T1000 (cell line): ENCODE measurements at places on chromosomes 11 and 22.

GRCh38 chr22:33599596-33599995 lies 320.7 kb downstream of the LARGE1 start:
- DNase-seq = no peak

GRCh38 chr11:104164028-104164520 lies at the start of gene PDGFD:
TSS of gene PDGFD (minus strand) at chr11:104164147.
- peak; percentile 26 for DNase-seq

DNA sequence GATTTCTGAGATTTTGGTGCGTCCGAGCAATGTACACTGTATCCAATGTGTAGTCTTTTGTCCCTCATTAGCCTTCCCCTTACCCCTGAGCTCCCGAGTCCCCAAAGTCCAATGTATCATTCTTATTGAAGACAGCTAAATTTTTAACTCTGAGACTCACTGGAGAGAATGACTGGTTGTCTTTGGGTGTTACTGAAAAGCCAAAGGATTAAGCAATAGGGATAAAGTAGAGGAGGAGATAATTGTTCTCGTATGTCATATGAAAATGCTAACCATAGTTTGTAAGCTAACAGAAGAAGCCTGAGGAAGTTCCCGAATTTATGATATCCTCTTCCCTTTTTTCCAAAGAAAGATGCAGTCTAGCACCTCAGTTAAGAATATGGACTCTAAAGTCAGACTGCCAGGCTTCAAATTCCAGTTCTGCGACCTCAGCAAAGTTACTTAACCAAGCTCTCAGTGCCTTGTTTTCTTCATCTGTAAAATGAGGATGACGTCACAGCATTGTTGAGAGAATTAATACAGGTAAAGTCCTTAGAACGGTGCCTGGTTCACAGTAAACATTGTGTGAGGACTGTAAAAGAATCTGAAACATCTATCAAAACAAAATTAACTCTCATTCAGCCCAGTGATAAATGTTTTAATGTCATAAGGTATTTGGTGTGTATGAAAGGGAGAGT lies 1.6 kb upstream of the MSANTD2 start:
- DNase-seq = no peak

- DNase-seq = no peak
Measured at GRCh38 chr11:104771763-104772162, 126.5 kb downstream of the CASP12 start.

GRCh38 chr11:12686246-12687060 lies 12.2 kb downstream of the TEAD1 start:
- no peak for DNase-seq

GRCh38 chr11:27471589-27472397 lies 797 bp downstream of the LGR4 start:
- DNase-seq = no peak

DNA sequence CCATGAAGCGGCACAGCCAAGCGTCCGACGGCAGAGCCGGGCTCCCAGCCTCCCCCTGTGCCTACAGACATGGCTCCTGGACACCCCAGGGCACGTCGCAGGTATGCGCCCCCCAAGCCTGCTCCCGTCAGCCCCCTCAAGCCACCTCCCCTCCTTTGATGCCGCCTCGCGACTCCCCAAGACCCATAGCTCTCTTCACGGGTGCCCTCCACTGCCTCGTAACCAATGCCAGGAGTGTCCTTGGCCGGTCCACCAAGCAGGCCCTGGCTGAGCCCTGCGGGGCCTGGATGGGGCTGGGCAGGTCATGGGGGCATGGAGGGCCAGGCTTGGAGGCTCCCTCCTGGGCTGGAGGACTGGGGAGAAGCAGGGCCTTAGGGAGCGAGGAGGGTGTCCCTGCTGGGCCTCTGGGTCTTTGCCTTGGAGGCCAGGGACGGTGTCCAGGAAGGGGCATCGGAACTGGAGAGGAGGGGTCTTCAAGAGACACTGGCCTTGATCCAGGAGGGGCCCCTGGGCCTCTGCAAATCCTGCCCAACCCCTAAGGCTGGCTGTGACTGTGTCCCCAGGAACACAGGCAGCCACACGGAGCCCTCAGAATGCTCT lies 9.2 kb downstream of the ANO9 start:
- DNase-seq = no peak

DNA sequence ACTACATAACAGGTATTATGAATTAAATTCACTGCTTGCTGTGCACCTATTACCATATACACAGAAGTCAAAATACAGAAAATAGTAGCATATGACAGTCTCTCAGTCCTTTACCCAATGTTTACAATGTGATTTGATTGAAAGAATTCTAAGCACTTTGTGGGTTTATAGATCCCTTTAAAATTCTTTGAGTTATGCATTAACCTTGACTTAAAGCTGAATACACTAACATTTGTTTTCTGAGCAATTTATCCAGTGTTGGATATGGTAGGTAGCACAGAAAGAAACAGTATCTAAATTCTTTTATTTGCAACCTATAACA lies 230.8 kb upstream of the DDI1 start:
- no peak for DNase-seq

- no peak for DNase-seq
Measured at GRCh38 chr22:46730568-46731245, 7.3 kb downstream of the CERK start.

DNA sequence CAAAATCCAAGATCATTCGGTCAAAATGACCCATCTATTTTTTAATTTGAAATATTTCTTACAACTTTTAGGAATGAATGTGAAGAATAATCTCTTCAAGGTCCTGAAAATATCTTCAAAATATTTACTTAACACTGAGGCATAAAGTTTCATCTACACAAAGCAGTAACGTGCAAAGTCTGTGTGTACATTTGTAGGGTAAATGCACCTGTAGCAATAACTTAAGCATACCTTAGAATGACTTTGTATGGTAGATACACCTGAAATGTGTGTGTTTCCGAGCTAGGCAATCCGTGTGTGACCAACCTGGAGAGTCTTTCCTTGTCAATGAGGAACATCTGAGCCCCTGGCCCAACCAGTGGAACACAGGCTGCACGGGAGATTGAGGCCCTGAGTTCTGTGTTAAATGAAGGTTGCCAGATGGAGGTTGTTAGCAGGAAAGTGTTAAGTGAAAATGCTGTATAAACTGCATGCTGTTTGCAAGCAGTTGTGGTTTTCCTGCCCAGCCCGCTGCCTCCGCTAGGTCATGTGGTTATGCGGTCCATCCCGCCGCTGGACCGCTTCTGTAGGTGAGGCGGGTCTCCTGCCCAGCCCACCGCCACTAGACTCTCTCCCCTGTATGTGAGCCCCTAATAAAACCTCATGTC lies 7.6 kb upstream of the CTR9 start:
- no peak for DNase-seq

DNA sequence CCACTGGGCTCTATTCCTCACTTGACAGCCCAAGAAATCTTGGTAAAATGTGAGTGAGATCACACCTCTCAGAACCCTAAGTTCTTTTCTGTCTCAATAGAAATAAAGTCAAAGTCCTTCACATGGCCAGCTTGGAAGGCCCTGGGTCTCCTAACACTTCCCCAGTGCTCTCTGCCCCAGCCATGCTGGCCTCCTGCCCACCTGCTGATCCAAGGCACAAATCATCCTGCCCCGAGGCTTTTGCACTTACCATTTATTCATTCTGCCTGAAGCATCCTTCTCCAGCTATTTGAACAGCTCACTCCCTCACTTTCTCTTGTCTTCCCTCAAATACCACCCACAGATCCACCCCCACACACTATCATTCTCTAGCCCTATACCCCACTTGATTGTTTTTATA lies 26.4 kb downstream of the ISX start:
- DNase-seq = no peak

GRCh38 chr11:134466156-134466555 lies 54.1 kb upstream of the B3GAT1 start:
- no peak for DNase-seq

- no peak for DNase-seq
Measured at GRCh38 chr11:34238533-34238932, 119.3 kb downstream of the ABTB2 start.

GRCh38 chr11:23554002-23554401 lies 693.7 kb upstream of the CCDC179 start:
- DNase-seq = no peak

GRCh38 chr11:8531982-8532381 lies 62.0 kb downstream of the STK33 start:
- DNase-seq = no peak

DNA sequence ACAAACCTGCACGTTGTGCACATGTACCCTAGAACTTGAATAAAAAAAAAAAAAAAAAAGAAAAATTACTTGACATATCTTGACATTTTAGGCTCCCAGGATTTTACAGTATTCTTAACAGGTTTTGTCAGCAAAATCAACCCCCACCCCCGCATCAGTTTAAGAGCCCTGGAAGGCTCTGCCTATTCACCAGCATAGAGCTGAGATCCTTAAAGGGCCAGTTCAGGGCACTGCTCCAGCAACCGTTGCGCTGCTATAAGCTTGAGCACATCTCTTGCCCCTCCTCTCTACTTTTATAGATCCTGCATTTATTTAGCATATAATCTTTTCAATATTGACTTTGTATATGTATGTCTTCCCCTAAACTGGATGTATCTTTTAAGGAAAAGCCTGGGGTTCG lies 697 bp upstream of the PAFAH1B2 start:
- no peak for DNase-seq

GRCh38 chr11:47161134-47161854 lies 15.4 kb downstream of the ARFGAP2 start:
- no peak for DNase-seq

DNA sequence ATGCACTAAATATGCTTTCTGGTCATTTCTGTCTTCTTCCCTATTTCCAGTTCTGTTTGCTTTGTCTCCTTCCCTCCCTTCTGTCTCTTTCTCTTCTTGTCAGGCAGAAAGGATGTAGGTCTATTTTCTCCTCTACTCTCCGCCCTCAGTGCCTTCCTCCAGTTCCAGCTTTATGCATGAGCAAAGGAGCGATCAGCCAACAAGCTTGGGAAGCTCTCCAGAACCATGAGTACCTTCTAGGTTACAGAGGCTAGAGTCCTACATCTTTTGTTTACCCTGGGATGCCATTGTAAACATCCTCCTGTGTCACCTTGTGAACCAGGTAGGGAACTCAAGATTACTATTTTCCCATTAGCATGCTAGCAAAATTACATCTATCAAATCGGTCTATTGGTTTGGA lies 7.9 kb upstream of the SPON1 start:
- DNase-seq = no peak

GRCh38 chr11:132137981-132138313 lies 767.5 kb downstream of the NTM start:
- DNase-seq = no peak

DNA sequence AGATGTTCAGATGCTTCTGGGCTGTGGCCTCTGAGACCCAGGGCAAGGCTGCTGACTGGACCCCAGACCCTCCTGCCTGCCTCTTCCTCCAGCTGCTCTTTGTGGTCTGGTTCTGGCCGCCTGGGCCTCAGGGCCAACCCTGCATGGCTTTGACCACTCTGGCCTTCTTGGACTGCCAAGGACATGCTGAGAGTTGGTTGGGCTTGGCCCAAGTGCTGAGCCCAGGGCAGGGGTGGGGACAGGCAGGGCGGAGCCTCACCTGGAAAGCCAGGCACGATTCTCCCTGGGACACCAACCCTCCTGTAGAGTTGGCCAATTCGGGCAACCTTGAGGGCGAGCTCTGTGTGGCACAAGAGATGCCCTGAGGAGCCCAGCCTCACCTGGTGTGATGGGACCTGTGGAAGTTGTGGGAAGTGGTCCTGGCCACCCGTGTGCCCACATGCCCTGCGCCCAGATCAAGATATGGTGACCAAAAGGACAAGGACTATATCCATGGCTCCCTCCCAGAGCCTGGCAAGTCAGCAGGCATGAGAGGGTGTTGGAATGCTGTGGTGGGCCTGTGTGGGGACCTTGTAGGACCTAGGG lies 11.6 kb downstream of the TANGO2 start:
- no peak for DNase-seq

- DNase-seq = no peak
Measured at GRCh38 chr11:134471716-134472455, 59.8 kb upstream of the B3GAT1 start.

DNA sequence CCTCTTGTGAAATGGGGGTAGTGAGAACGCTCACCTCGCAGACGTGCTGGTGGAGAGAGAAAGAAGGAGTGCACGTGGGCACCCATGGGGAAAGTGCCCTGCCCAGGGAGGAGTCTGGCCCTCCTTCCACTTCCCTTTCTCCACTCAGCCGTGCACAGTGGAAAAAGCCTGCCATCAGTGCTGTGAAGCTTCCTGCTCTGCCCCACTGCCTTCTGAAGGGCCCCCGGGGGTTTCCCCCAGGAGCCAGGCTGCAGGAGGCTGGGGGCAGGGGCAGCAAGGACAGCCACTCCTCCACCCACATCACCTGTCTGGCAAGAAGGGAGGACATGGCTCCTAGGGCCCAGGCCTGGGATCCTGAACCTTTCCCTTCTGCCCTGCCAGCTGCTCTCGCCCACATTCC lies 7.6 kb downstream of the TP53I11 start:
- DNase-seq = no peak

DNA sequence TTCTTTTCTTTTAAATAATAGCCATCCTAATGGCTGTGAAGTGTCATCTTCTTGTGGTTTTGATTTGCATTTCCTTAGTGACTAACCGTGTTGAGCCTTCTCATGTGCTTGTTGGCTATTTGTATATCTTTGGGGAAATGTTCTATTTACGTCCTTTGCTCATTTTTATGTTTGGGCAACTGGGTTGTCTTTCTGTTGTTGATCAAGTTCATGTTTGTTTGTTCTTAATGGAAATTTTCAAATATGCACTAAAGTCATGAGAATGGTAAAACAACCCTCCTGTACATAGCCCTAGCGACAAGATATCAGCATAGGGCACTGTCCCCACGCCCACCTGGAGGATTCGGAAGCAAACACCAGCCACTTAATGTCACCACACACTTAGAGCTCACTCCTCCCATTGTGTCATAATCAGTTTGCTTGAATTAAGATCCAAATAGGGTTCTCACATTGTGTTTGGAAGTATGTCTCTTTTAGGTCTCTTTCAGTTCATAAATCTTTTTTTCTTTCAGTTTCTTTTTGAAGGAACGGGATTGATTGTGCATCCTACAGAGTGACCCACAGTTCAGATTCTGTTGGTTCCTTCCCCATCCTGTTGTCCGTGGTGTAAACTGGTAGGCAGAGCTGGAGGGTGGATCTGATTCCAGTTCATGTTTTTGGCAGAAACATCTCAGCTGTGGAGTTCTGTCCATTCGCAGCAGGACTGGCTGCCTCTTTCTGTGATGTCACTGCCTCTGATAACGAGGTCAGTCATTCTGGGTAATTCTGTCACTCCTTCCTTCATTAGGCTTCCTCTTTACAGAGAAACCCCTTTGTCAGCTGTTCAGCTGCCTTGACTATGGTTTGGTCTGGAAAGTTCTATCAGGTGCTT lies 26.4 kb upstream of the ADORA2A start:
- DNase-seq = no peak
